ENCODE measurements at places on chromosomes 4 and X.
A peak's percentile ranks its signal among the peaks of the same experiment; 100 is the strongest.

GRCh38 chrX:53831662-53832635, 145.4 kb upstream of the HUWE1 start:
- no peaks in the 10 kb centered on the region for H3K36me3 ChIP-seq
- no peak for DNase-seq
- H3K27ac ChIP-seq, result no peak overlapping the region

GRCh38 chrX:111868726-111869638, 7.0 kb upstream of the TRPC5OS start:
- H3K4me1 ChIP-seq, result peaks cover 5% of the 10 kb centered on the region
- no peak overlapping the region for H3K4me3 ChIP-seq
- H3K36me3 ChIP-seq, result no peaks in the 10 kb centered on the region

GRCh38 chr4:73729534-73730165, 10.7 kb upstream of the CXCL8 start:
- DNase-seq, result peak; percentile 76
- no peak overlapping the region for H3K4me3 ChIP-seq
- no peaks in the 10 kb centered on the region for H3K27me3 ChIP-seq
- no peak overlapping the region for H3K27ac ChIP-seq
- peaks cover 16% of the 10 kb centered on the region for H3K4me1 ChIP-seq

- no peak overlapping the region for H3K4me3 ChIP-seq
- no peaks in the 10 kb centered on the region for H3K27me3 ChIP-seq
These were observed 305.6 kb upstream of the NR3C2 start for GRCh38 chr4:148747721-148748268.

DNA sequence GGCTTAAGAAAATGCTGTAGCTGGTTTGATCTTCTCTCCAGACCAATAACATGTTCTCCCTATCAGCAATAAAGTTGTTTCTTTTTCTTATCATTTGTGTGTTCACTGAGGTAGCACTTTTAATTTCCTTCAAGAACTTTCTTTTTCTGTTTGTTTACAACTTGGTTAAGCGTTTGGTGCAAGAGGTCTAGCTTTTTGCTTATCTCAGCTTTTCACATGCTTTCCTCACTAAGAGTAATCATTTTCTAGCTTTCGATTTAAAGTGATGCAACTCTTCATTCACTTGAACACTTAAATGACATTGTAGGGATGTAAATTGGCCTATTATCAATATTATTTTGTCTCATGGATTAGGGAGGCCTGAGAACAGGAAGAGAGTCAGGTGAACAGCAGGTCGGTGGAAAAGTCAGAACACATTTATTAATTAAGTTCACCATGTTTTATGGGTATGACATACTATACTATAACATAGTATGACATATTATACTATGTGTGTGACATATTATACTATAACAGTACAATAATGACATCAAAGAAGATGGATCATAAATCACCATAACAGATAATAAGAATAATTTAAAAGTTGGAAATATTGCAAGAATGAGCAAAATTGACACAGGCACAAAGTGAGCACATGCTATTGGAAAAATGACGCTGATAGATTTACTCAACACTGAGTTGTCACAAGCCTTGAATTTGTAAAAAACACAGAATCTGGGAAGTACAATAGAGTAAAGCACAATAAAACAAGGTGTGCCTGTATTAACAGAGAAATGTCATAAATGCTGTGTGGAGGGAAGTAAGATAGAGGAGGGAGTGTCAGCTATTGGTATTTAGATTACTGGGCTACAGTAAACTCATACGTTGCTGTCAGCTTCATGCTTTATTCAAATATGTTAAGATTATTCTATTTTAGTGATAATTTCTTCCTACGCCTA, 218.6 kb upstream of the SLC7A11 start:
- no peak for DNase-seq
- no peak overlapping the region for H3K27ac ChIP-seq
- no peaks in the 10 kb centered on the region for H3K36me3 ChIP-seq
- no peak overlapping the region for H3K4me3 ChIP-seq

GRCh38 chrX:110514509-110514908, 155.9 kb downstream of the RTL9 start:
- no peaks in the 10 kb centered on the region for H3K36me3 ChIP-seq
- no peak overlapping the region for H3K27ac ChIP-seq
- H3K4me3 ChIP-seq, result no peak overlapping the region
- H3K4me1 ChIP-seq, result no peaks in the 10 kb centered on the region
- no peaks in the 10 kb centered on the region for H3K27me3 ChIP-seq
- no peak for DNase-seq

GRCh38 chr4:39330353-39330752, 35.8 kb downstream of the RFC1 start:
- H3K27me3 ChIP-seq, result no peaks in the 10 kb centered on the region
- no peaks in the 10 kb centered on the region for H3K4me1 ChIP-seq
- DNase-seq, result no peak
- no peak overlapping the region for H3K27ac ChIP-seq

- no peak overlapping the region for H3K4me3 ChIP-seq
- H3K27me3 ChIP-seq, result no peaks in the 10 kb centered on the region
- DNase-seq, result no peak
- no peaks in the 10 kb centered on the region for H3K4me1 ChIP-seq
- H3K36me3 ChIP-seq, result no peaks in the 10 kb centered on the region
These were observed 379.9 kb downstream of the TRAM1L1 start for GRCh38 chr4:116705466-116705865.

- H3K27me3 ChIP-seq, result no peaks in the 10 kb centered on the region
- no peaks in the 10 kb centered on the region for H3K4me1 ChIP-seq
These were observed 41.4 kb downstream of the SRPX2 start for GRCh38 chrX:100685284-100685996.
